ENCODE measurements at places on chromosomes 2 and 18.

GRCh38 chr2:127569666-127570065, 34.2 kb downstream of the MYO7B start:
- no peak for DNase-seq

GRCh38 chr18:9941103-9941502, 27.3 kb downstream of the VAPA start:
- no peak for DNase-seq

- DNase-seq, result no peak
Observed at GRCh38 chr2:67322353-67323001, 74.7 kb upstream of the ETAA1 start.

DNA sequence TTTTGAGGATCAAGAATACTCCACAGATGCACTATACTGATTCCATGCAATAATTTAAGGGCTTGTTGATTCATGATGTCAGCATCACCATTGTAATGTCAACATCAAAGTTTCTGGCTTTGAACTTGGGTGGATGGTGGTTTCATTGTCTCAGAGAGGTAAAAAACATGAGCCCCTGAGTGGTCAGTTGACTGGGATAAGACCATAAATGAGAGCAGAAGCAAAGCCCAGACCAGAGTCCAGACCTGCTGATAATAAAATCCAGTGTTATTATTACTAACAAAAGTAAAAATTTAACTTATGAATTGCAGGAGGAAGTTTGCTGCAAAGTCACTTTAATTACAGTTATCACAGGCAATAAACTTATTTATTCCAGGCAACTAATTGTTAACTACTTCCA, 358.2 kb downstream of the GALNT13 start:
- no peak for DNase-seq

DNA sequence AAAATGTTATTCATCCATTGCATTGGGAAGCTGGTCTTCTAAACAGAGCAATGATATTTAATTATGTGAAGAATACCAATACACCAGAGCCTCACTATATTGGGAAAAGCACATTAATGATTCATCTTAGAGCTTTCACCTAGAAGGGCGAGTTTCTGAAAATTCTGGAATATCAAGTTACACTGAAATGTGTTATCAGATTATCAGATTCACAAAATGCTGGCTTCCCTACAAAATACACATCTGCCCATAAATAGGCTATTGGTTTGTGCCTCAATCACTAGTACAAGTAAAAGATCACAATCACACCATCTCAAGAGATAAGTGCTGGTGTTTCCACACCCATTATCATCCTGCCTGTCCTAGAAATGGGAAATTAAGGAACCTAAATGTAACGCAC, 200.7 kb downstream of the TMEM163 start:
- no peak for DNase-seq

GRCh38 chr2:23757686-23758433, 169.1 kb downstream of the ATAD2B start:
- no peak for DNase-seq

- DNase-seq, result no peak
Observed at GRCh38 chr18:22171258-22172119, 2.1 kb downstream of the GATA6 start.

GRCh38 chr2:7502336-7502735, 585.1 kb downstream of the RNF144A start:
- no peak for DNase-seq

DNA sequence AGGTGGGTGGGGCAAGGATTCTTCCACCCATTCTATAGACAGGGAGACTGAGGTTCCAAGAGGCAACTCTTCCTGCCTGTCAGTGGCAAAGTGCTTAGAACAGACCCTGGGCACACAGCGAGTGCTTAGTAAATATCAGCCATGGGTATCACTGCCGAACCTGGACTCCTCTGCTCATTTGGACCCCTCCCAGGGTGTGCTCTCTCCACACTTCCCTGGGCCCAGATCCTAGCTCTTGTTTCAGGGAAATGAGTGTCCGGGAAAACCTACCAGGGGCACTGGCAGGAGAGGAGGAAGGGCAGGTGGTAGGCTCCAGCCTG, 136.3 kb downstream of the CYP26B1 start:
- no peak for DNase-seq

DNA sequence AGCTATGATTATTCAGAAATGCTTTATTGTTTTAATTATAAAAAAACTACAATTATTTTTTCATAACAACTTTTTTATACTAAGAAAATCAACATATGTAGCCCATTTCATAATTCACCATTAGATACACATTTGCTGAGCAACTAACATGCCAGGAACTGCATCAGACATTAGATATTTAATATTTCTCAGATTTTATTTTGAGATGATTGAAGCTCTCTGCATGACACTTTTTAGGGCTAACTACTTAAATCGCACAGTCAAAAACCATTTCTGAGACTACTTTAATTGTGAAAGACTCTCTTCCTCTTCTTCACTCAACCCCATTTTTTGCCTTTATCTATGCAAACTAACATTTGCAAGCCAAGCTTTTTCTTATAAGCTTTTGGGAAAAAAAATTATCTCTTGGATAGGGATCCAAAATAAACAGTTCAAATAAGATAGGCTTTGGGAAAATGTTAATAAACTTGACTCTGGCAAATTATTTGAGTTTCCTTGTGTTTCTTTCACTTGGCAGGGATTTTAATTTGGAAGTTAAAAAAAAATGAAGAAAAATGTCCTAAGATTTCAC, 9.1 kb upstream of the COL3A1 start:
- no peak for DNase-seq

DNA sequence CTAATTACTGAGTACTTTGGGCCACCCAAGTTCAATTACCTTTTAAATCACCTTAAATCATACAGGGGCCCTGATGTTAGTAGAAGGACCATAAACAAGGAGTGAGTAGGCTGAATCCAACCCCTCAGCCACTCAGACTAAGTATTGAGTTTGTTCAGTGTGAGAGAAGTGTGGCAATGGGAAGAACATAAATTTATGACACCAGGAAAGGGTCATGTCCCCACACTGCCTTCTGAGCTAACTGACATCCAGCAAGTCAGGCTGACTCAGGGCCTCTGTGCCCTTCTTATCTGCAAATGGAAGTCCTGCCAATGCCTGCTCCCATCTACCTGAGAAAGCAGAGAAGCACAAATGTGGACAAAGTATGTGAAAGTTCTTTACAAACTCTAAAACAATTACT, 12.9 kb downstream of the PLEKHM3 start:
- DNase-seq, result no peak

GRCh38 chr2:150643114-150643725, 155.8 kb upstream of the RND3 start:
- no peak for DNase-seq

DNA sequence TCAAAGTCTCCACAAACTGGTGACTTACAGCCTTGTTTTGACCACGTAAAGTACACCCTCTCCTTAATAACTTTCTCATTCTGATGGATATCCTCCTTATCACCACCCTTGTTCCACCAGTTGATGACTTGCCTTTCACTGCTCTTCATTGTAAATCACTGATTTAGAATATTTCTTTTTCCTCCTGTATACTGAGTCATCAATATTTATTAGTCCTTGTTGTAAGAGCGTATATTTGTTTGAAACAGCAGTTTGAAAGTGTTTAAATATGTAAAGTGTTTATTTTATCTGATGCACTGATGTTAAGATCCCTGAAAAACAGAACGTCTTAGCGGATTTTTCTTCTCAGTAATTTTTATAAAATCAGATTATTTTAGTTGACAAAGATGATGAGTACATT, 34.2 kb upstream of the DYSF start:
- no peak for DNase-seq

- no peak for DNase-seq
Observed at GRCh38 chr18:79645291-79645983, 34.2 kb upstream of the CTDP1 start.

GRCh38 chr2:144463266-144463665, 56.7 kb downstream of the ZEB2 start:
- no peak for DNase-seq

DNA sequence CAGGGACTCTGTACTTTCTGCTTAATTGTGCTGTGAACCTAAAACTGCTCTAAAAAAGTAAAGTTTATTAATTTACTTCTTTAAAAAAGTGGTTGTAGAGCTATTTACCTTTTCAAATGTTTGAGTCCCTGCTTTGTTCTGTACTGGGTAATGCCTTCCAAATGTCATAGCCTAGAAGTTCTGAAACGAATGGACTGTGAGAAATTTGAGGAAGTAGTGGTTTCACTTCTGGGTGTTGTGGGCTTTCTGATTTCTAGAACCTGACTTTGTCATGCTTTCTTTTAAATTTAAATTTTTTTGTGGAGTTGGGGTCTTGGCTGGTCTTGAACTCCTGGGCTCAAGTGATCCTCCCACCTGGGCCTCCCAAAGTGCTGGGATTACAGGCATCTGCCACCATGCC, 44.6 kb downstream of the SMAD4 start:
- no peak for DNase-seq

GRCh38 chr18:79218605-79219190, 149.5 kb downstream of the ATP9B start:
- no peak for DNase-seq

DNA sequence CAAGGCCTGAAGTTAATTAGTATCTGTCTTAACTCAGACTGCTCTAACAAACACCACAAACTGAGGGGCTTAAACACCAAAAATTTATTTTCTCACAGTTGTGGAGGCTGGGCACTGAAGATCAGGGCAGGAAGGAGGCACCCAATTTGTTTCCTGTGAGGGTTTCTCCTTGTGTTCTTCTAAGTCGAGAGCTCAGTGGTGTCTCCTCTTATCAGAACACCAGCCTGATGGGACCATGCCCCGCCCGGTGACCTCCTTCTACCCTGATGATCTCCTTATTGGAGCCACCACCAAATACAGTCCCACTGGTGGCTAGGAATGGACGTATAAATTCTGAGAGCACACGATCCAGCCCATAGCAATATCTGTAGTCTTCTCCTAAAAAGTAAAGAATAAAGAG, 20.5 kb downstream of the TMEM18 start:
- DNase-seq, result no peak

- no peak for DNase-seq
Observed at GRCh38 chr2:196331143-196331542, 159.8 kb upstream of the STK17B start.

GRCh38 chr2:236376566-236377244, 112.5 kb upstream of the ASB18 start:
- DNase-seq, result no peak

DNA sequence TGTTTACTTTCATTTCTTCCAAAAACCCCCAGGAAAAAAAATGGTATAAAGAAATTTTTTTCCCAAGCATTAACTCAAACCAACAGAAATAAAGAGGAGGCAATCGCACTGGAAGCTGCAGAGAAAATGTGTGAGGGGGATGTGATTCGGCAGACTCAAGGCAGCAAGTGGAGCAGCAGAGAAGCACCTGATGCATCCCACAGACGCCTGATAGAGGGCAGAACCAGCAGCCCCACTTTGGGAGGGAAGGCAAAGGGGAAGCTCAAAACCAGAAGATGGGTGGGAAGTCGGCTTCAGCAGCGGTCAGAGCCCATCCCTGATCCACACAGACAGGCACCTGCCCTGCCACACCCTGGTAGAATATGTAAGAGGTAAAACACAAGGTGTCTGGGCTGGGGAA, 12.6 kb downstream of the FTCDNL1 start:
- no peak for DNase-seq

- DNase-seq, result no peak
Observed at GRCh38 chr2:60546756-60547420, 6.6 kb downstream of the BCL11A start.

DNA sequence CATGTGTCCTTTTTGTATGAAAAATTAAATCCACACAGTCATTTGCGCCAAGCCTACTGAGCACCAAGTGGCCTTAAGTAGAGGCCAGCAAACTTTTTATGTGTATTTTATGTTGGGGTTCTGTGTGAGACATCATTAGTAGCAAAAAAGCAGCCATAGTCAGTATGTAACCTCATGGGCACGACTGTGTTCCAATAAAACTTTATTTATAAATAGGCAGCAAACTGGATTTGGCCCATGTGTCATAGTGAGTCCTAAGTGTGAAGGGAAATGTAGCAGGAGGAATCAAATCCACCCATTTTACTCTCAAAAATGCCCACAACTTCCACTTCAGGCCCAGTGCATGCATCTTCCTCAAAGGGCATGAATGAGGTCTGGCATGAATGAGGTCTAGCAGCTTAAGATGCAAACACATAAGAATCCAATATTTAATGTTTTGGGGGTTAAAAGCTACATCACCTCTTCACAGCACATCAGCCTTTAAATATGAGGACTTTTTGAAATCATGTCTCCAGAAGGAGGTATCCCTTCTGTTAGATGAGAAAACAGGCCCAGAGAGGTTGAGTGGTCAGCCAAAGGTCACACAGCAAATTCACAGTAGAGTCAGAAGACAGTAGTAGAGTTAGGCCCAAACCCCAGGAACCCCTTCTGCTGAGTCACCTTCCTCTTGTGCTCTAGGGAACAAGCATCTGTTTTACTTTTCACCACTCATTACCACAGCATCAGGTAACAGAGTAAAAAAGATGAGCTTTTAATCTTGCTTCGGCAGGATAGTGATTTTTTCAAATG, 45.6 kb downstream of the MREG start:
- DNase-seq, result no peak

DNA sequence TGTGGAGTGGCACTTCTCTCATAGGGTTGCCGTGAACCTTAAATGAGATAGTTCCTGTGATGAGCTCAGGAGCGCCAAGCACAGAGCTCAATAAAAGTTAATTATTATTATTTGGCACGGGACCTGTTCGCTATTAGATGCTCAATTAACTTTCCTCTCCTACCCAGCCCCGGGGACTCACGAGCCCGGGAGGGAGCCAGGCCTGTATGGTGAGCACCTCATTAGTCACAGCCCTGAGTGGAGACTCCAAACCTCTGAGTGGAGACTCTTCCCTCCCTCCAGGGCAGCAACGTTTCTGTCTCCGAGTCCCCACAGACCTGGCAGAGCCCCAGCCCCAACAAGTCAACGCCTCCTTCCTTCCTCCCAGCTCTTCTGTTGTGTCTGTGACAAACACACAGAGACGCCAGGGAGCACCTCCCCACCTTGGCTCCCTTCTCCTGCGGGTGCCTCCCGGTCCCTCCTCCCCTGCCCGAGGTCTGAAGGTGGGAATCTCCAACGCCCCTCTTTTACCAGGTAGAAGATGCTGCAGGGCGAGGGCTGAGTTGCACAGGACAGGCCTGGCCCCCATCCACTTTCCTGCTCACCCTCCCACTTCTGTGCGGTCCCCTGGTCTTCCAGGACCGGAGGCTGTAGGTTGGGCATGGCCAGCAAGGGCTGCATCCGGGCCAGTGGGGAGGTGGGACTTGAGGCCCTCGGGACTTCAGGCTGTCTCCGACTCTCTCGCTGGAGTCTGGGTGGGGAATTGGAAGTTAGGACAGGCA, 52.7 kb upstream of the ODC1 start:
- DNase-seq, result no peak

DNA sequence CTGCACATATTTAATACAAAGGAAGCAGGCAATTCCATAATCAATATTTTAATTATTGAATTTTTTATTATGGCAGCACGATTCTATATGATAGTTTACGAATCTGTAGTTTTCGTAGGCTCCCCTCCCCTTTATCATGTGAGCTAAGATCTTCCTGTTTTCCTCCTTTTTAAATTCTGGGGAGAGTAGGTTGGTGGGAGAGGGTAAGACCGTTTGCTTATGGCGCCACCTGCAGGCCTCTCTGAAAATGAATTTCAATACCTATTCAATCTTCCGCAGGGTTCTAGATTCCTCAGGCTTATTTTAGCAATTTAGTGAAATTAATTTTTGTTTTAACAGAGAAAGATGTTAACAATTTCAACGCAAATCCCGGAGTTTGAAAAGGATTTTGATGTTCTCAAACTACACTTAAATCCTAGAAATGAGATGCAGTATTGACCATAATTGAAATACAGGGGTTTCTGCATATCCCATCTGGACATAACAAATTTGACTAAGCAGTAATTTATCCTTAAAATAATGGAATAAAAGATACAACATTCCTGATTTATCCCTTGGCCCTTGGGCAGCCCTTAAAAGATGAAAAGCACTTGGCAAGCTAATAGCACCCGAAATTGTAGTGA, 12.8 kb upstream of the GBX2 start:
- no peak for DNase-seq

Measured in activated T-helper 1 cell treated with anti-CD3 and anti-CD28 coated beads, Interleukin-2, amount 50 U/mL, for 16 hours (primary cell).